ENCODE measurements at places on chromosomes 6 and 20.

DNA sequence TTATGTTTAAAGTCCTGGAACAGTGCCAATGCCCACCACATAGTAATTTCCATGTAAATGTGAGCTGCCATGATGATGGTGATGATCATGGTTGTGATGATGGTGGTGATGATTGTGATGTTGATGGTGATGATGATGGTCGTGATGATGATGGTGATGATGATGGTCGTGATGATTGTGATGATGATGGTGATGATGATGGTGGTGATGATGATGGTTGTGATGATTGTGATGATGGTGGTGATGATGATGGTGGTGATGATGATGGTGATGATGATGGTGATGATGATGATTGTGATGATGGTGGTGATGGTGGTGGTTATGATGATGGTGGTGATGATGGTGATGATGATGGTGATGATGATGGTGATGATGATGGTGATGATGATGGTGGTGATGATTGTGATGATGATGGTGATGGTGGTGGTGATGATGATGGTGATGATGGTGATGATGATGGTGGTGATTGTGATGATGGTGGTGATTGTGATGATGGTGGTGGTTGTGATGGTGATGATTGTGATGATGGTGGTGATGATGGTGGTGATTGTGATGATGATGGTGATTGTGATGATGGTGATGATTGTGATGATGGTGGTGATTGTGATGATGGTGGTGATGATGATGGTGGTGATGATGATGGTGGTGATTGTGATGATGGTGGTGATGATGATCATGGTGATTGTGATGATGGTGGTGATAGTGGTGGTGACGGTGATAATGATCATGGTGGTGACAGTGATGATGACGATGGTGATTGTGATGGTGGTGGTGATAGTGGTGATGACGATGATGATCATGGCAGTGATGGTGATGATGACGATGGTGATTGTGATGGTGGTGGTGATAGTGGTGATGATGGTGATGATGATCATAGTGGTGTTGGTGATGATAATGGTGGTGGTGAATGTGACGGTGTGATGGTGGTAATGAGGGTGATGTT lies 82.3 kb downstream of the PHACTR3 start:
- DNase-seq: no peak

- no peak for DNase-seq
These were observed 22.9 kb downstream of the OR2B2 start for GRCh38 chr6:27889275-27889627.

- DNase-seq: peak; percentile 78
These were observed 49.5 kb downstream of the TRERF1 start for GRCh38 chr6:42402184-42402583.

DNA sequence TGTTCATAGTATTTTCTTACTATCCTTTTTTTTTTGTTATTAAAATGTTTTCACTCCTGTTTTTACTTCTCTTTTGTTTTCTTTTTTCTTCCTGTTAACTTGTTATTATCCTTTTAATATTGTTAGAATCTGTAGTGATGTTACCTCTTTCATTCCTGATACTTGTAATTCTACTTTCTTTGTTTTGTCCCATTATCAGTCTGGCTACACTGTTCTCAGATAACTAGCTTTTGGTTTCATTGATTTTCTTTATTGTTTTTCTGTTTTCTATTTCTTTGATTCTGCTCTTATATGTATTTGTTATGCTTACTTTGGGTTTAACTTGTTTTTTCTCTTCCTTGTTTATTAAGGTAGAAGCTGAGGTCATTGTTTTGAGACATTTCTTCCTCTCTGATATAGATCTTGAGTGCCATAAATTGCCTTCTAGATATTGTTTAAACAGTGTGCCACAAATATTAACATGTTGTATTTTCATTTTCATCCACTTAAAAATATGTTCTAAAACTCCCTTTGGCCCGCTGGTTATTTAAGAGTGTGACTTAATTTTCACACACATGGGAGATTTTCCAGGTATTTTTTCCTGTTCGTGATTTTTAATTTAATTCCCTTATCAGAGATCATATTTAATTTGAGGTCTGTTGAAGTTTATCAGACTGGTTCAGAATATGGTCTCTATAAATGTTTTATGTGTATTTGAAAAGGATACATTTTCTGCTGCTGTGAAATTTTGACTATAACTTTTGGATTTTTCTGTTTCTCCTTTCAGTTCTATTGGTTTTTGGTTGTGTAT lies 6.7 kb downstream of the XRN2 start:
- DNase-seq: no peak

DNA sequence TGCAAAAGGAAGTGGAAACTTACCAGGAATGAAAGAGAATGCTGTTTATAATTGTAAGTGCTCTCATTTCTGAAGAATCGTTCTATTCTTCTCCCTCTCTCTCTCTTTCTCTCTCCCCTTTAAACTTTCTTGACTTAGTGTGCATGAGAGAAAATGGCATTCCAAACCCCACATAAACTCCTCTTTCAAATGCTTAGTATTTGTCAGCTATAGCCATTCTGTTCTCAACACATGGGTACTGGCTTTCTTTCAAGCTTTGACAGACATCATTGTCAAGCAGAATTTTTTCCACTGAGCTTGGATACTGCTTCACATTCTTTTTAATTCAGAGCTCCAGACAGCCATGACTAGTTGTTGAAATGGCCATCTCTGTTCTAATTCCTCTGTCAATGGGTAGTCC lies 51.1 kb upstream of the PREP start:
- no peak for DNase-seq

- DNase-seq: no peak
These were observed 180.4 kb upstream of the FOXQ1 start for GRCh38 chr6:1131285-1132079.

DNA sequence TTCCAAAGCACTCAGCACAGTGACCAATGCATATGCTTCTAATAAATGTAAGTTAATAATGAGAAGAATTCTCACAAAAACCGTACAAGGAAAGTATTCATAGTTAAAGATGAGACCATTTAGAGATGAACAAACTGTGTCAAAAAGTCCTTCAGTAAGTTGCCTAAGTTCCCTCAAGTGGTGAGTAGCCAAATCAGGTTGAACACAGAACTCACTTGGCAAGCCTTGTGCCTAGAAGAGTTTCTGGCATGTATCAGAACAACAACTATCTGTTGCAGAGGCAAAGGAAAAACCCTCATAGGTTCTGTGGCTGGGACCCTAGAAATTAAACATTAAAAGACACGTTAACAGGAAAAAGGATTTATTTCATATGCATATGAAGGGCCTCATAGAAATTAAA lies 129.6 kb upstream of the DOK5 start:
- DNase-seq: no peak

DNA sequence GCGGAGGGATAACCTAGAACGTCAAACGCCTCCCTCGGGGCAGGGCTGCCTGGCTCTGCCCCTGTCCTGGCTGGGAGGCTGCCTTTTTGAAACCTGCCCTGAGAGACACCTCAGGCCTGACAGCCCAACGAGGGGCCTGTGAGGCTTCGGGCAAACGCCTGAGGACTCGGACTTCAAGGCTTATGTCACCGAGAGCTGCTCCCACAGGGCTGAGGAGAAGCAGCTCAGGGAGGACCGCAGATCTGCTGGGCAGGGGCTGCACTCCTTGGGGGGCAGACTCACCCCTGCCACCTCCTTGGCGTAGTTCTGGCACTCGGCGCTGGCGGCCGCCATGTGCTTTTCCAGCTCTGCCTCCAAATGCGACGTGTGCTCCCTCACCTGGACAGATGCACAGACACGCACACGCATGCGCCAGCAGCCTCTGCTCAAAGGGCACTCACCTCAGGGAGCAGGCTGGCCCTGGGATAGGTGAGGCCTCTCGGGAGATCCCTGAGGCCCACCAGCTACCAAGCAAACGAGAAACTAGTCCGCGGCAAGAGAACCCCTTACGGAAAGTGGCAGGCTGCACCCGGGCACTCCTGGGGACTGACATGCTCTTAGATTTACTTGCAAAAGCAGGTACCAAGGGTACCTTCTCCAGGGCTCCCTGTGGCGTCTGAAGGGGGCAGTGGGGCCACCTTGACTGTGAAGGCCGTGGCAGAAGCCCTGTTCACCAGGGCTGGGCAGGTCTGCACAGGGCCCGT lies 49.6 kb downstream of the DSTN start:
- no peak for DNase-seq

- DNase-seq: no peak
These were observed 155.2 kb upstream of the UST start for GRCh38 chr6:148591656-148592055.

GRCh38 chr6:92892626-92893170 lies 526.7 kb downstream of the EPHA7 start:
- no peak for DNase-seq

DNA sequence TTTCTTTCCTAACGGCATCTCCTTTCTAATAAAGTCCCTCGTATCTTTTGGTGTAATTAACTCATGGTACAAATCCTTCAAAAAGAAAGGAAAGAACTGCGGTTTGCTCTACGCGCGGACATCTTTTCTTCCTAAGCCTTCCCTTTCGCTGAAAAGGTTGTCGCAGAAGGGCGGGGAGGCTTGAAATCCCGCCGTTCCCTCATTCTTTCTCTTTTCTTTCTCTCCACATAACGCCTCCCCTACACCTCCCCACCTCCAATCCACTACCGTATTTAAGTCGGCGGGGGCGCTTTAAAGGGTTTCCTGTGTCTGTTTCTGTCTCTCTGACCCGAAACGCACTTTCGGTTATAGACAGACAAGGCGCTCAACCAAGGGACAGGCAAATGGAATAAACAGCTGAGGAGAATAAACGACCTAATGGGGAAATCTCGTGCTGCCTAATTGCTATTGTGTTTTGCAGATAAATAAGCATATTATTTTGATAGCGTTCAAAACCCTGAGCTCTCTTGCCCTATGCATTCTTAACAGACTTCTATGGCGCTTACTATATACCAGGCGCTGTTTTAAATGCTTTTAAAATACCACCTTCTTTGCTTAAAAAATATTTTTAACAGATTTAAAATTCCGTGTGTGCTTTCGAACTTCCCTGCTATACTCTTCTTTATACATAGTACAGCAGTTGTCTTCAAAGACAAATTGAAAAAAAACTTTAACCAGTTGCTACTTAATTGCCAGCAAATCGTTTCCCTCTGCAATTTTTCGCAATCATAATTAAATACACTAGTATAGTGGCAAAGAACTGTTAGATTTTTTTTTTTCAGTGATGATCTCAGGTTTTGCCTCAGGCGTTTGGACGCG lies 2.5 kb upstream of the HEY2 start:
- peak; percentile 81 for DNase-seq

GRCh38 chr6:126526996-126527606 lies 187.2 kb downstream of the CENPW start:
- no peak for DNase-seq

- no peak for DNase-seq
These were observed 20.9 kb downstream of the KCTD20 start for GRCh38 chr6:36463676-36464075.

DNA sequence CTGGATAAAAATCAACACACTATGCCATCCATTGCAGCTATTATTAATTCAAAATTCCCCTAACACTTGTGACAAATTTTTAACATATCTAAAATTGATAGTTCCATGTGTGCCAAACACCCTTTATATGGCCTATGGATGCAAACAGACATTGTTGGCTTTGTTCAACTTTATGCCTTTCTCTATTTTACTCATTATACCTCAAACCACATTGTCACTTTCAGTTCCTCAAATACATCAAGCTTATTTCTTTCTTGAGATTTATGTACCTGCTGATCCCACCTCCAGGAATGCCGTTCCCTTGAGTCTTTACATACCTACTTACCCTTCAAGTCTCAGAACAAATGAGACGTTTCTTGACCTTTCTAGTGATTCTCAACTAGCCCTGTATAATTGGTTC lies 193.5 kb upstream of the PLN start:
- DNase-seq: no peak

DNA sequence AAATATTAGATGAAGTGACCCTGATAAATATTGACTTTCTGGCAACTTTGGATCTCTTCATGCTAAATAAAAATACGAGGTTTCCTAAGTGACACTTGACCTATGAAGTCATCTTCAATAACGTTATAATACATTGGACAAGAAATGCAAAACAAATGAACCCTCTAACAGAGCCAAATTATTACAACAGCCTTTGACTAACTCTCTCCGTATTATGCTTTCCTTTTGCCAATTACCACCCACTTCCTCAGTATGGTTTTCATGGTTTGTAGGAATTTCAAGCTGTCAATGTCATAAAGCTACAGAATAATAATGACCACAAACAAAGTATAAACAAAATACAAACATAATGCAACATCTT lies 210.5 kb downstream of the MOXD1 start:
- no peak for DNase-seq

DNA sequence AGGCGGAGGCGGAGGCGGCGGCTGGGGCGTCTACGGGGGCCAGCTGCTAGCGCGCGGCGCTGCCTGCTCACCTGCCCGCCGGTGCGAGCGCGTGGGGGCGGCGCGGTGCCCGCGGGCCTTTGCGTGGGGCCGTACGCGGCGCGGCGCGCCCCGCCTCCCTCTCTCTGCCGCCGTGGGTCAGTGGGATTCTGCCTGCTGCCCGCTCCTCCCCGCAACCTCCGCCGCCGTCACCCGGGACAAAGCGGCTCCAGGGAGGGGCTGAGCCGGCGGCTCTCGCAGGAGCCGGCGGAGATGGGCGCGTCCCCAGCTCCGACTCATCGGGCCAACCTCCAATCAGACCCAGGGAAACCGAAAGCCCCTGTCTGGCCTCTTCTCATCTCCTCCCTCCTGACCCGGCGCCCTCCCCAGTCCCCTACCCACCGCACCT lies at the start of gene RCAN2:
TSS of gene RCAN2 (minus strand) at position 249 of the 427 bp plus-strand sequence.
- peak; percentile 55 for DNase-seq

- DNase-seq: no peak
These were observed 27.1 kb downstream of the PLAGL1 start for GRCh38 chr6:143980921-143981320.

DNA sequence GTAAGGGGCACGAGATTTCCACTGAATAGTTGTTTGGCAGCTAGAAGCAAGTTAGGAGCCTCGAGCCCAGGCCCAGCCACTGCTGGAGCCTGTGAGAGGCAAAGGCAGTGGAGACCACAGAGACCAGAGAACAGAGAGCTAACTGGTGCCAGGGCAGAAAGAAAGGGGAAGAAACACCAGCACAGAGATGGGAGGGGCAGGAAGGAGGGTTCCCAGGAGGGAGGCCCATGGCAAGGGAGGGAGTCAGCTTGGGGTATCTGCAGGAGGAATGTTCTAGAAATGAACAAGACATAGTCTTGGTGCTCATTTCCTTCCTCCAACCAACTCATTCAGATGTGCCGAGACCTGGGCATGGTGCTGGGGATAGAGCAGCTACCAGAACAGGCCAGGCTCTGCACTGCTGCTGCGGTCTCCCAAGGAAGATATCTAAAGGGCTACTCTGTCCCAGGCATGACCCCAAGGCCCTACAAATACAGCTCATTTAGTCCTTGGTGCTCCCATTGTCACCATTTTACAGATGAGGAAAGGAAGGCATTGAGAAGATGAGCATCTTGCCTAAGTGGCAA lies 10.7 kb downstream of the ANGPT4 start:
- no peak for DNase-seq

All from activated CD4-positive, alpha-beta T cell treated with anti-CD3 and anti-CD28 coated beads for 36 hours (primary cell).